ENCODE measurements at places on chromosomes 12 and 14. TPM values are rescaled to one million over a fixed set of nuclear protein-coding genes. Genes with fewer than 3 reads are reported as not detected.

DNA sequence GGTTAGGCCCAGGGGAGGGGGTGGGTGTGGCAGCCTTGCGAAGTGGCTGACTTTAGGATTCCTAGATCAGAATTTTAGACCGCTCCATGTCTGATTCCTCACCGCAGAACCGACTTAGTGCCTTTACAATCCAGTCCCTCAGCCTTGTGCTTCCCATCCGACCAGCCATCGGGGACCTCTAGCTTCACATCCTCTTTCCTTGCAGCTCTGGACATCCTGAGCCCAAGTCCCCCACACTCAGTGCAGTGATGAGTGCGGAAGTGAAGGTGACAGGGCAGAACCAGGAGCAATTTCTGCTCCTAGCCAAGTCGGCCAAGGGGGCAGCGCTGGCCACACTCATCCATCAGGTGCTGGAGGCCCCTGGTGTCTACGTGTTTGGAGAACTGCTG lies 557 bp downstream of the COPS7A start:
- DNase-seq = no peak

- no peak for DNase-seq
Observed at GRCh38 chr12:2054091-2055018, 1.6 kb downstream of the CACNA1C start.

DNA sequence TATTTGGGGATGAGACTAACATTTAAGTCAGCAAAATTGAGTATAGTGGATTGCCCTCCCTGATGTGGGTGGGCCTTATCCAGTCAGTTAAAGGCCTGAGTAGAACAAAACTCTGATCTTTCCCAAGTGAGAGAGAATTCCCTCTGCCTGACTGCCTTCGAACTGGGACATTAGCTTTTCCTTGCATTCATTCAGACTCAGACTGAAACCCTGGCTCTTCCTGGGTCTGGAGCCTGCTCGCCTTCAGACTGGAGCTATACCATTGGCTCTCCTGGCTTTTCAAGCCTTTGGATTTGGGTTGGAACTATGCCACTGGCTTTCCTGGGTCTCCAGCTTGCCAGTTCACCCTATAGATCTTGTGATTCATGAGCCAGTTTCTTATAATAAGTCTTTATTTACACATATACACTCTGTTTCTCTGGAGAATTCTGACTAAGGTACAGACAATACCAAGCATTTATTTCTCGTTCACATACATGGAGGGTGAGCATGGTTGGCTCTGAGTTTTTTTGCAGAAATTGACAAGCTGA lies 296.5 kb downstream of the ERC1 start:
- DNase-seq = no peak

GRCh38 chr12:23757541-23757962 lies 191.9 kb downstream of the SOX5 start:
- no peak for DNase-seq

GRCh38 chr12:56198836-56199235 lies 9.6 kb upstream of the SMARCC2 start:
- DNase-seq = no peak

DNA sequence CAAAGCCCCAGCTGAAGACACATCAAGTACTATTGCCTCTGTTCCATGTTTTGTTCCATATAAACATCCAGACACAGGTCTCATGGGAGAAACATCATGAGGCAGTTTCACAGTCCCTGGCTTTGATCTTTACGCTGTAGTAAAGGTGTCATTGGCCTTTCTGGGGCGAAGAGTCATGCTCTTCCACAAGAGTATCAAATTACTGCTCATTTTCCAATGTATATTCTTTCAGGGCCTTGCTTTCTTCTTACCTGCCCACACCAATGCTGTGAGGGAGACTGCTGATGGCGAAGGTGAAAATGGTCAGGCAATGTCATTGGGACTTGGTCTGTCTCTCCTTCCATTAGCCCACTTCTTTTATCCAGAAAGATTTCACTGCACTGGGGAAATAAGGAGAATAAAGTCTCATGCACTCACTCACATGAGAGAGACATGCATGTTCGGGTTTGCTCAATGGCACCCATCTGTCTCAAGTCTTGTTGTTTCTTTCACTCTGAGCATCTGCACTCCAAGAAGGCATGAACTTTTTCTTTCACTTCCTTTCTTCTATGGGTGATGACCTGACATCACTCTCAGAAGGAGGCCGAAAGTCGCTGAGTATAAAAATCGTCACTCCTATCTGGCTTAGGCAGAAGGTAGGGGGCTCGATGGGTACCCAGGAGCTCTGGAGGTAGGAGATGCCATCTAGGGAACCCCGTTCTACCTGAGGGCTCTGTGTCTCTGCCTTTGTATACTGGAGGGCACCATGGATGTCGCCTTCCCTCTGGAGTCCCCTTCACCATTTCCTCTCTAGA lies 1.3 kb upstream of the JDP2 start:
- DNase-seq = no peak

GRCh38 chr14:88421286-88421685 lies 35.8 kb downstream of the SPATA7 start:
- peak; percentile 89 for DNase-seq

GRCh38 chr12:42793166-42793565 lies 203.6 kb upstream of the PRICKLE1 start:
- no peak for DNase-seq

- DNase-seq = no peak
Observed at GRCh38 chr12:2344885-2345284, 292.1 kb downstream of the CACNA1C start.

The DEPDC4 gene
- total RNA-seq = 1.7 TPM

The GRIP1 gene
- 0.32 TPM for total RNA-seq

The SERPINA3 gene
- total RNA-seq = not detected

The M6PR gene
- total RNA-seq = 155 TPM

The SYCP3 gene
- total RNA-seq = under 0.01 TPM

The PTPRR gene
- not detected for total RNA-seq

The OR10P1 gene
- under 0.01 TPM for total RNA-seq
